ENCODE measurements at places on chromosomes 12 and 14. TPM values are rescaled to one million over a fixed set of nuclear protein-coding genes. Genes with fewer than 3 reads are reported as not detected.

The TROAP gene
- total RNA-seq = 0.96 TPM

GRCh38 chr12:26077915-26078702, 46.7 kb downstream of the BHLHE41 start:
- DNase-seq = no peak

DNA sequence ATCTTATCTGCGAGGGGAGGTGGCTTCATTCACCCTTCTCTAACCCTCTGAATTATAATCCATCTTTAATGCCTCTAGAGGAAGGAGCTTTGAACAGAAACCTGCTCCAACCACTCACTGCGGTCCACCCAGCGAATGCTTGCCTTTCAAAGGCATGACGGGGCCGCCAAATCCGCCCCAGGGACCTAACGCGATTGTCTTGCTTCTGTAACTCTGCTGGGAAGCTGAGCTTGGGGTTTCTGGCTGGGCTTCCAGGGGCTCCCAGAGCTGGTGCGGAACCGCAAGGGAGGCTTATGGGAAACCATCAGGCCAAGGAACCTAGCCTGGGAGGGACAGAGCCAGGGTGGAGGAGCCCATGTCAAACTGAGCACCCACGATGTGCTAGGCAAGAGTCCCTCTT, 231.2 kb upstream of the LHX5 start:
- DNase-seq = no peak

The CLEC6A gene
- 2.0 TPM for total RNA-seq

- DNase-seq = no peak
Observed at GRCh38 chr12:20830456-20830855, 20.0 kb downstream of the SLCO1B3 start.

GRCh38 chr12:83113945-83114344, 427.2 kb downstream of the TMTC2 start:
- no peak for DNase-seq

GRCh38 chr14:68885226-68886108, 92.6 kb upstream of the ZFP36L1 start:
- no peak for DNase-seq

The BIN2 gene
- total RNA-seq = 26.1 TPM

DNA sequence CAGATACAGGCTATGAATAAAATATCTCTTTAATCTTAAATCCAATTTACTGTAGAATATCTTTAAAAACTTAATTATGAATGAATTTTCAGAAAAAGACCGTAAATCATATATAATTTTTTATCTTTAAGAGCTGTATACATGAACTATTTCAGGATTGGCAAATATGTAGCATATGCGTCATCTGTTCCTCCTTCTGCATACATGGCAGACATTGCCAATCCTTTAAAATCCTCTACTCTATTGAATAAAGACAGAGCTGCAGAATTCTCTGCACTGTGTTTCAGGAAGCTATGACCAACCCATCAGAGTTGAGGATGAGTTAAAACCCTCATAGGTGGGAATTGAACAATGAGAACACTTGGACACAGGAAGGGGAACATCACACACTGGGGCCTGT, 279.0 kb downstream of the TMEM117 start:
- no peak for DNase-seq

The CEP170B gene
- 30.3 TPM for total RNA-seq

The NTN4 gene
- total RNA-seq = 136 TPM

GRCh38 chr12:12244341-12244740, 22.5 kb downstream of the LRP6 start:
- DNase-seq = no peak

Data from upper lobe of right lung (tissue), 1 donor.